AG04449 (cell line): ENCODE measurements at places on chromosomes 3 and 15.
A peak's percentile ranks its signal among the peaks of the same experiment; 100 is the strongest.

GRCh38 chr15:72421484-72421883 lies 23.4 kb downstream of the TMEM202 start:
- DNase-seq, result no peak

DNA sequence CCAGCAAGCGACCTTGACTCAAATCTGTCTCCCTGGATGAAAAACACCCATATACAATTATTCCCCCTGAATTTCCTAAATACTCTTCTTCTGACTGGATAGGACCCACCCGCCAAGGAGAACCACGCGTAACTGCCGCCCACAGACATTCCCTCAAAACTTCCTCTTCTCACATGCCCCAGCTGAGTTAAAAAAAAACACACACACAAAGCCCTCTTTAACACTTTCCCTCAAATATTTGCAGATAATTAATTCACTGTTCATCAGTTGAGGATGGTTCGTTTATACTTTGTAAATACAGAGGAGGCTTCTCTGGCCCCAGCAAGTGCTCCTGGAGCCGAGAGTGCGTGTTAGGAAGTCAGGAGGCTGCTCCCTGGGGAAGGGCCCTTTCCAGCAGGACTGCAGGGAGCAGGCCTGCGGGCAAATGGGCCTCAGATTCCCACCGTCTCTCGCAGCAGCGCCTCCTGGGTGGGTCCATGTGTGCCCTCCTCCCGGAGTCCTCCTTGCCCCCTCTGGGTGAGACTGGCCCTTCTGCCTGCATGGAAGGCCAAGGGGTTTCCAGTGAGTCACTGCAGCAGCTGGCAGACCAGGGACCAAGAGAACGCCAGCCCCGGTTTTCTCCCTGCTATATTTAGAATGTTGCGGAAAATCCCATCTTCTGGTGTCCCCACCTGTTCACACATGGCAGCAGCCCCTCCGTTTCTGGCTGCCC lies 46.8 kb downstream of the MGLL start:
- peak; percentile 56 for DNase-seq

GRCh38 chr3:72797773-72798543 lies 50.3 kb downstream of the SHQ1 start:
- DNase-seq, result no peak

GRCh38 chr3:123284399-123285010 lies 82.8 kb downstream of the SEC22A start:
- DNase-seq, result no peak

GRCh38 chr3:184168363-184169120 lies 6.1 kb upstream of the AP2M1 start:
- DNase-seq, result no peak

- no peak for DNase-seq
Measured at GRCh38 chr3:28328188-28329151, 20.1 kb upstream of the ZCWPW2 start.

GRCh38 chr3:8733332-8734094 lies at the start of gene CAV3:
CAV3 (plus strand) TSS chr3:8733802; CDS start chr3:8733877, 75 bp downstream.
- no peak for DNase-seq

- DNase-seq, result no peak
Measured at GRCh38 chr3:10378246-10378645, 57.3 kb upstream of the SEC13 start.

DNA sequence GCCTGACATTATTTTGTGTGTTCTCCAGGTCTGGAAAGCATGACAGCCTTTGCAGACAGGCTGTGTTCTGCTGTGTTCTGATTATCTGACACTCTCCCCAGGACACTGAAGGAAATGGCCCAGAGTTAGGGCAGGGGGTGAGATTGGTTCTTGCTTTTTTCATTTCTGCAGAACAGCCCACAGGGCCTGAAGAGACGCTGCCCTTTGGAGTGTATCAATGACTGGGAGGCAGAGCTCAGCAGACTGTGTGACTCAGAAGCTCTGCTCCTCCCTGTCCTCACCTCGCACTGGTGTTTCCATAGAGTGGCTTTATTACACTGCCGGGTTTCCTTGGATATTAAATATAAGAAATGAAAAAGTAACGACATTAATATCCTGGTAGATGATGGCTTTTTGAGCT lies 523.6 kb downstream of the NTRK3 start:
- no peak for DNase-seq

- no peak for DNase-seq
Measured at GRCh38 chr3:154778057-154778456, 302.1 kb upstream of the MME start.

- no peak for DNase-seq
Measured at GRCh38 chr3:49255112-49255511, 21.9 kb downstream of the C3orf62 start.

GRCh38 chr15:95958382-95958781 lies 372.1 kb upstream of the NR2F2 start:
- DNase-seq, result no peak

- no peak for DNase-seq
Measured at GRCh38 chr3:177335728-177336127, 138.4 kb upstream of the TBL1XR1 start.
